Activated naive CD4-positive, alpha-beta T cell (primary cell): ENCODE measurements at places on chromosomes 12 and 14.

DNA sequence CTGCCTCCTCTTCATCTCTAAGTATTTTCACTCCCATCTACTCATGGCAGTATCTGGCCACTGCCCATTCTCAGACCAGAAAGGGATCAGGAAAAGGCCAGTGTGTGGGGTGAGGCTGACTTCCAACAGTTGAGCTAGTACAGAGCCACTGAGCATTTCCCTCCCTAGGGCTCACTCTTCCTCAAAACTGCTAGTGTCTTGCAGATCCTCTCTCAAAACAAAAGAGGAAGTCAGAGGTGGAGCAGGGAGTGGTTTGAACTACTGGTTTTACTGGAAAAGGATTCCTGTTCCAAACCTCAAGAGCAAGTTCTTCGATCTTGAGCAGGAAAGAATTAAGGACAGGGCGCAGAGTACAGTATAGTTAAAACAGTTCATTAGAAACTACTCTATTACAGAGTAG lies 11.7 kb upstream of the RNASE10 start:
- DNase-seq: no peak

GRCh38 chr14:72177251-72177650 lies 245.0 kb downstream of the RGS6 start:
- DNase-seq: no peak

GRCh38 chr12:115010324-115010995 lies 326.5 kb upstream of the TBX3 start:
- DNase-seq: no peak

DNA sequence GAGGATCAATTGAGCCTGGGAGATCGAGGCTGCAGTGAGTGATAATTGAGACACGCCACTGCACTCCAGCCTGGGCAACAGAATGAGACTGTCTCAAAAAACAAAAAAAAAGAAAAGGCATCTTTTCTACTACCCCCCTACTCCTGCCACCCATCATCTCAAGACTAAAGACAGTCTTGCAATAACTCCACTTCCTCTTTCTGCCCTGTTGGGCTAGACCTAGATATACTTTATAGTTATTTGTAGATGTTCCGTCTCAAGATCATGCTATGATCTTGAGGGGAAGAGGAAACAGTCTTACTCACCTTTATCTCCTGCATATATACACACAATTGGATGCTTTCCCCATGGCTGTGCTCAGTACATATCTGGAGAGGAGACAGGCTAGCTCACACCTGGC lies 12.1 kb upstream of the ESPL1 start:
- DNase-seq: no peak

- no peak for DNase-seq
Measured at GRCh38 chr14:72483311-72483710, 410.6 kb downstream of the DPF3 start.

DNA sequence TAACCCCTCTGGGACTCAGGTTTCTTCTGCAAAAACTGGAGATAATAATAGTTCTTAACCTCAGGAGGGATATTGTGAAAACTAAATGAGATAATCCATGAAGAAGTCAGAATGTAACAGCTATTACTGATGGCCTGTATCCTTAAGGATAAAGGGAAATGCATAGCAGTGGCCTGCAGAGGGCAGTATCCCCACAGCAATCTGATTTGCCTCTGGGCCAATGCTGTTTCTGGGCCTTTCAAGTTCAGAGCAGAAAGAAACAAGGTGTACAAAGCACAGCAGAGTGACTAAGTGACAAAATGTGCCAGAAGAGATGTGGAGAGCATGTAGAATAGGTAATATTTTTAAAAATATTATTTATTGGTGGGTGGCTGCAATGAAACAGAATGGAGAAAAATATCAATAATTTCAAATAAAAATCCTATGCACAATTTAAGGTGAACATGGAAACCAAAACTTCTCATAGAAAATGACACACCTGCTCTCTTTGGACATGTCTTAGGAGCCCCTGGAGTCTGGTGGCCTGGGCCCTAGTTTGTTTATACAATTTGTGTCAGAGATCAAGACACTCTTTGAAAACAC lies 90.3 kb downstream of the C12orf75 start:
- peak; percentile 19 for DNase-seq

DNA sequence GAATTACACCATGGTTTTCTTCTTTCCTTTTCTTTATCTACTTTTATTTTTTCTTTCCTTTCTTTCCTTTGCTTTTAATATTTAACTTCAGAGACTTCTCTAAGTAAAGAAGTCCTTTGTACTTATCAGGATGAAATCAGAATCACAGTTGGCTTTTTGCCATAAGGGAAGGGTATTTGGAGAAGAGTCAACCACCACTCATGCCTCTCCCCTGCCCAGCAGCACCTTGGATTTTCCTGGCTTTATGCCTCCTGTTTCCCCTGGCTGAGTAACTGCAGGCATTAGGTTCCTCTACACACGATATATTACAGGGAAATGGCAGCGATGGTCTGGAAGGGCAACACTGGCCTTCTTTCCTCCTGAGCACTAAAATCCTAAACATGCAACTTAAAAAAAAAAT lies 266.4 kb upstream of the CAND1 start:
- DNase-seq: no peak

DNA sequence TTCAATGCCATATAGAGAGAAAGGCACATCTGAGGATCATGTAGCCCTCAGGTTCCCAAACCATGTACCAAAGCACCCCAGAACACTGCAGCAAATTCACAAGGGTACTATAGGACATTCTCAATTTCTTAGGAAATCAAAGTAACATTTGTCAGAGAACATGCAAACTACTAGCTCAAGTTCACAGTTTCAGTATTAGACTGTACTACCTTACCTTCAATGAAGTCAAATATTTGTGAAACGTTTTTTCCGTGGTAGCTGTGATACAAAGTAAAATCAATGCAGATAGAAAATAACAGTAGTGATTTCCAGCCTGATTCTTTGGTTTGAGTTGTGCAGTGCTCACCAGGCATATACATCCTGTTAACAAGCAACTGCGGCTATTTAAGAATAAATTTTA lies 197.1 kb downstream of the MED13L start:
- no peak for DNase-seq

- no peak for DNase-seq
Measured at GRCh38 chr14:88904864-88905263, 80.4 kb downstream of the TTC8 start.

DNA sequence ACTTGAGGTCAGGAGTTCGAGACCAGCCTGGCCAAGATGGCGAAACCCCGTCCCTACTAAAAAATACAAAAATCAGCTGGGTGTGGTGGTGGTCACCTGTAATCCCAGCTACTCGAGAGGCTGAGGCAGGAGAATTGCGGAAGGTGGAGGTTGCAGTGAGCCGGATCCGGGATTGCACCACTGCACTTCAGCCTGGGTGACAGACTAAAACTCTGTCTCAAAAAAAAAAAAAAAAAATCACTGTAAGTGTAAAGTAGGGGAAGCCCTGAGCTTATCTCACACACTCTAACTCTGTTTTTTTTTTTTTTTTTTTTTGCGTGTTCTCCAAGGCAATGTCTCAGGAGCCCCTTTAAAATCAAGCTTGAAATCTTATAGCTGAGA lies 421 bp upstream of the RBMS2 start:
- no peak for DNase-seq

- no peak for DNase-seq
Measured at GRCh38 chr12:51190820-51191219, 17.9 kb upstream of the TFCP2 start.

- DNase-seq: no peak
Measured at GRCh38 chr12:12975322-12976077, 23.5 kb upstream of the GPRC5D start.

DNA sequence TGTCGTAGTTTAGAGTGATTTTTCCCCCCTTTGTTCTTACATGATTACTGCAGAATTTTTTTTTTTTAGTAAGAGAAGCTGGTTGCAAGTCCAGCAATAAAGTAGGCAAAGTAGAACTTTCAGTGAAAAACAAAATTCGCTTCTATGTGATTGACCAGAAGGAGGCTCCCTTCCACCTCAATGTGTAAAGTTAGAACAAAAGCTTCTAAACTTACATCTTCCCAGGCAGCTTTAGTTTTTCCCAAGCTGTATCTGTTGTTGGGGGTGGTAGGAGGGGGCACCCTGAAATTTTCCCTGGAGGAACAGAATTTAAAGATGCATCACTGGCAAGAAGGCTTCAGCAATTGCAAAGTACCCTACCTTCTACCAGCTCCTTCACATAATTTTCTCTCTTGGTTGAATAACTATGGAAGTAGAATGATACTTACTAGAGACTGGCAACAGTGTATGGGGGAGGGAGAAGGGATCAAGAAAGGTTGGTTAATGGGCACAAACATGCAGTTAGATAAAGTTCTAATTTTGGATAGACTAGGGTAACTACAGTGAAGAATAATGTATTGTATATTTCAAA lies 87.3 kb upstream of the E2F7 start:
- no peak for DNase-seq

GRCh38 chr14:70148351-70148750 lies 40.4 kb downstream of the SLC8A3 start:
- DNase-seq: no peak

GRCh38 chr12:59517522-59517921 lies 78.3 kb upstream of the SLC16A7 start:
- no peak for DNase-seq

- no peak for DNase-seq
Measured at GRCh38 chr14:92874962-92875661, 47.8 kb upstream of the CHGA start.

GRCh38 chr12:30754383-30754749 lies 385 bp downstream of the CAPRIN2 start:
- peak; percentile 22 for DNase-seq

DNA sequence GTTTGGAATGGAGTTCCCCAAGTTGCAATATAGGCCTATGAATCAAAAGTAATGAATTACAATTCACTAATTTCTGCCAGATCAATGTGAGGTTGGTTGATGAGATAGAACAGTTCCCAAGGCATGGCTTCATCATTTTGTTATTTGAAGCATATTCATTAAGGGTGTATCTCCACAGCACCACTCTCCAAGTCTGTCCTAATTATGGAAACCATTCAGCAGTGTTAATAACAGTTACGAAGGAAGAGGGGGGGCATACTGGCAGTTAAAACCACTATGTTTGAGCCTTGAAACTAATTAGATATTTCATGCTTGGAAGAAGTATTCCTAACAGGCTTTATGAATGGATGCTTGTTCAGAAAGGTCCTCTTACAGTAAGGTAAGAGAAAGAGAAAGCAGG lies 520.3 kb downstream of the DIO2 start:
- no peak for DNase-seq

DNA sequence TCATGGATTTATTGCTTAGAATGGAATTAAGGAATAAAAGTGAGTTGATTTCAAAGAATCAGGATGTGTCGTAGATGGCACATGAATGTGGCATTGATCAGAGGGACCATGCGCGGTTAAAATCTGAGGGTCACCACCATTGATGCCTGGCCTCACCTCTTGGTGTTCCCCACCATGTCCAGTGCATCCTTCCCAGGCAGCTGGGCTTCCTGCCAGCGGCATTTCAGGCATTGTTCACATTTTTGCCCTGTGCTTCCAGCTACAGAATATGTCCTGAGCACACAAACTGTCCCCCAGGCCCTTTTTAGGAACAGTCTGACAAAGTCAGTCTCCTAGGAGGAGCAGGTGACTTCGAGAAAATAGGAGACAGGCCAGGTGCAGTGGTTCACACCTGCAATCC lies 42.0 kb upstream of the TSPAN9 start:
- no peak for DNase-seq

DNA sequence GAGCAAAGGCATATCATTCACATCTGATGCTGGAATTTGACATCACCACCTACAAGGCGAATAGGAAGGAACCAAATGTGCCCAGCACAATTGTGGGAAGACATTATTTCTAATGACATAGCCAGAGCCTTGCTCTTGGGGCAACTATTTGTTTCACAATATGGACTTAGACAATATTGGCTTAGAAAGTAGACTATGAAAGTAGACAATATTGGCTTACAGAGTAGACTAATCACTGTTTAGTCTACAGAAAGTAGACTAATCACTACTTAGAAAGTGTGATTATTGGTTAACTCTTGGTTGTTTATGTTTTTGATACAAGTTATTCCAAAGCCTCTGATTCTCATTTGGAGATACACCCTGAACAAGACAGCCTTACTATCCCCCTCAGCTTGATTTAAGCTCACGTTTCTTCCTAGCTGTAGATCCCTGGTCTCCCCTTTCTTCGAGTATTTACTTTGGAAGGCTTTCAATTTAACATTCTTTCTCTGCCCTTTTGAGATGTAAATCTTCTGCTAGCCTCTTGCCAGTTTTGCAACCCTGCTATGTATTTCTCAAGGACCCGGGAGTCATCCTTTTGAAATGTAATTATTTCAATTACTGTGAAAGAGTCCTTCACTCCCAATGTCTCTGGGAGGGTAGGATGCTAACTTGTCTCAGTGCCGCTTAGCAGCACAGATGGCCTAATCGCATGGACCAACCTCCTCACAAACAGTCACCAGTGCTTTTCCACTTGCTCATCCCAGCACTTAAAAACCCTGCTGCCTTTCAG lies 843.2 kb downstream of the GALC start:
- DNase-seq: no peak

DNA sequence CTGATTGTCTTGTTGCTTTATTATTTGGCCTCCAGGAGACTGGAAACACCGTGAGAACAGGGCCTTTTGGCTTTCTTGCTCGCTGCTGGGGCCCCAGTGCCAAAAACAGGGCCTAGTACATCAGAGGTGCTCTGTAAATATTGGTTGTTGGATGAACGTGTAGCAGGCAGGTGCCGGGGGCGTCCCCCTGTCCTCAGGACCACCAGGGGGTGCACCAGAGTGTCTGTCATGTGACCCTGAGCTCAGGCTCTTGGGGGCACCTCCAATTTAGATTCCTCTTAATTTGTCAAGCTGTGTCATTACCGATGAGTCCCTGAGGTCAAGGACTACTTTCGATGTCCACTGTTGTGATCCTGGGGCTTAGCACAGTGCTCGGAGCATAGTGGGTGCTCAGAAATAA lies 87.1 kb downstream of the ACACB start:
- no peak for DNase-seq

DNA sequence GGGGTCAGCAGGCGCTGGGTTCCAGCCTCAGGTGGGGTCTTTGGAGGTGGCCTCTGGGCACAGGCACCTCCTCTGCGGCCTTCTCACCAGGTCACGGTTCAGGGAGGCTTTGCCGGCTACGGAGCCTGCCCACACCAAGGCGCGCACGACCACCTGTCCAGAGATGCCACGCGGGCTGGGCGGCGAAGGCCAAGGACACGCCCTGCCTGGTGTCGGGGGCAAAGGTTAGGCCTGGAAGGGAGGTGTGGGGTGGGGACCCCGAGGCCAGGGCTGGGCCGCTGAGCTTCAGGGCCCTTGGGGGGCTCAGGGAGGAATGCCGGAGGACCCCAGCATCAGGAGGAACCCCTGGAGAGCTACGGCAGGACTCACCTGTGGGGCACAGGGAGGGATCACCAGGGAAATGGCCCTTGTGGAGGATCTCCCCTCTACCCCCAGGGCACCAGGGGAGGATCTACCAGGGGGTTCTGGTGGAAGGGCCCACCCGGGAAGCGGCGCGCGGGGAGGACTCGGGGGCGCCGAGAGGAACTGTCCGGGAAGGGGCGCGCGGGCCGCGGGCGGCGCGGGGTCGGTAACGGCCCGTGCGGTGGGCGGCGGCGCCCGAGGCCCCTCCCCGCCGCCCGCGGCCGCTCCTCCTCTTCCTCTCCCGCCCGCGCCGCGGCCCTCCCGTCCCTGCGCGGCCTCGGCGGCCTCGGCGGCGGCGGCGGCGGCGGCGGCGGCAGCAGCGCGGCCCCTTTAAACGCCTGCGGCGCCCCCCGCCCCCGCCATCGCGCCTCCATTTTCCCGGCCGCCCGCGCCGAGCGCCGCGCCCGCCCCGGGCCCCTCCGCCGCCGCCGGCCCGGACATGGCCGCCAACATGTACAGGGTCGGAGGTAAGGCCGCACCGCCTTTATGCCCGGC lies at the start of gene MTA1:
MTA1 (plus strand) TSS at position 633 of the 897 bp plus-strand sequence; CDS start at position 842, 209 bp downstream.
- DNase-seq: no peak
